Kasumi-1 (cell line): ENCODE measurements at places on chromosomes 11 and 22.

DNA sequence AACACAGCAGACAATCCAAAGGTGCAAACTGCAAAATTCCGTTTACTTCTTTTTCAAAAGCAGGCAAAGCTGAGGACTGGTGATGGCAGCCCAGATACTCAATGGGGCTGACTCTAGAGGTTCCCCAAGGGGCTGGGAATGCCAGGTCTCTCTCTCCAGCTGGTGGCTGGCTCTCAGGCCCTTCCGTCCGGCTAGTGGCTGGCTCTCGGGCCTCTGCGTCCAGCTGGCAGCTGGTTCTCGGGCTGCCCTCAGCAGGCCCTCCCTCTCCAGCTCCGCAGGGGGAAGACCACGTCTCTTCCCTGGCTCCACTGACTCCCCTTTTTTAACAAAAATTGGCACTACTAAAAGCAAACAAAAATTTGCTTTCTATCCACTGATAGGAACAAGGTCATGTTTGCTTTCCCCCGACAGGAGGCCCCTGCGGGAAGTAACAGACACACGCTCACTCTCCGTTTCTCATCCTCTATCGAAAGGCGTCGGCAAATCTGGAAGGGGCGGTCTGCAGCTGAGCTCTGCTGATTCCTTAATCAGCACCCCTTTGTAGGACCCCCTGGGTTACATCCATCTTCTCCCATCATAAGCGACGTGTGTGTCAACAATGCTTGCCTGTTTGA lies 381.4 kb downstream of the BRD1 start:
- peak; percentile 30 for DNase-seq

GRCh38 chr11:113401718-113402117 lies 14.1 kb downstream of the ANKK1 start:
- no peak for DNase-seq

GRCh38 chr11:121961321-121961801 lies 154.7 kb downstream of the BLID start:
- DNase-seq, result no peak

GRCh38 chr22:46830841-46831240 lies 68.4 kb downstream of the TBC1D22A start:
- DNase-seq, result no peak

DNA sequence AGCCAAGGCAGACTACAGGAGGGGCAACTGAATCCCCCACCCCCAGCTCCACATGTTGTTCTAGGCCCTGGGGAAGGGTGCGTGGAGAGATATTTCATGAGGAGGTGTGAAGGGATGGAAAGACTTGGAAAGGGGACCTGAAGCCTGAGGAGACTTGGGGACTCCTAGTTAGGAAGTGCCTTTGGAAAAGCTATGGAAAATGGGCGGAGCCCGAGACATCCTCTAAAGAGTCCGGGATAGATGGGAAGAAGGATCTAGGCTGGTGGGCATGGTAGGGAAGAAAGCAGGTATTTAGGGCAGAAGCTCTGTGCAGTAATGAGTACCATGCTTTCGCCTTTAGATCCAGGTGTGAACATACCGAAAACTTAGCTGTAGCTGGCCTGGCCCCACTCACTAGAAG lies 15.0 kb upstream of the CYP2R1 start:
- no peak for DNase-seq

DNA sequence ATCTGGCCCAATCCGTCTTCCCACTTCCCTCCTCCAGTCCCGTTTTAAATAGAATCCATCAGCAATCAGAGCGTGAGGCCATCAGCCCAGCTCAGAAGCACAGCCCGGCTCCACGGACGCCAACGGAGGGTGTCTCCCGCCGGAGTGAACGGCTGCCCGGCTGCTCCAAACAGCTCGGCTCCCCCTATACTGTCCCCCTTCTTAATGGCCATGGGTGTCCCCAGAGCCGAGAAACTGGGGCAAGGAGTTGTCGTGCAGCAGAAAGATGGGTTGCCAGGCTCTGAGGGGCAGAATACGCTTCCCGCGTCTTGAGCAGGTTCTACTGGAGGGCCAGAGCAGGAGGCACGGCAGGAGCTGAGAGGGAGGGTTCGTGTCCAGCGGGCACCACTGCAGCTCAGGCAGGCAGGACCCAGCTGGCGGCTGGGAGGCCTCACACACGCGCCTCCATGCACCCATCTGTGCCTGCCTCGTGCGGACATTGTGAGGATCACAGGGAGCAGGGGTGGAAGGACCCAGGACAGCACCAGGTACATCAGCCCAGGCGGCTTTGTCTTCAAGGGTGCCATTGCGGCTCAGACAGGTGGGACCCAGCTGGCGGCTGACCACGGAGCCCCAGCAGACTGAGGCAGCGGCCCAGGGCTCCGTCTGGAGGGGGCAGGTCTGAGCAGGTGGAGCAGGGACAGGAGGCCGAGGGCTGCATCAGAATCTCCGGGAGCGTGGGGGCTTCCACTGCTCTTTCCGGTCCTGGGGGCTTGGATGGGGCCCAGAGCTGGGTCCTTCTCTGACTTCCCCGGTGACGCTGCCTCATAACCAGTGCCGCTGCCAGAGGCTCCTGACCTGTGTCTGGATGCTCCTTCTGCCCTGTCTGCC lies 882.7 kb downstream of the BRD1 start:
- no peak for DNase-seq
